ENCODE measurements at places on chromosomes 11 and 22. TPM values are rescaled to one million over a fixed set of nuclear protein-coding genes. Genes with fewer than 3 reads are reported as not detected.

FAM180B gene
- 0.41 TPM for total RNA-seq

SLC6A5 gene
- not detected for total RNA-seq

CBX7 gene
- 166 TPM for total RNA-seq

DNA sequence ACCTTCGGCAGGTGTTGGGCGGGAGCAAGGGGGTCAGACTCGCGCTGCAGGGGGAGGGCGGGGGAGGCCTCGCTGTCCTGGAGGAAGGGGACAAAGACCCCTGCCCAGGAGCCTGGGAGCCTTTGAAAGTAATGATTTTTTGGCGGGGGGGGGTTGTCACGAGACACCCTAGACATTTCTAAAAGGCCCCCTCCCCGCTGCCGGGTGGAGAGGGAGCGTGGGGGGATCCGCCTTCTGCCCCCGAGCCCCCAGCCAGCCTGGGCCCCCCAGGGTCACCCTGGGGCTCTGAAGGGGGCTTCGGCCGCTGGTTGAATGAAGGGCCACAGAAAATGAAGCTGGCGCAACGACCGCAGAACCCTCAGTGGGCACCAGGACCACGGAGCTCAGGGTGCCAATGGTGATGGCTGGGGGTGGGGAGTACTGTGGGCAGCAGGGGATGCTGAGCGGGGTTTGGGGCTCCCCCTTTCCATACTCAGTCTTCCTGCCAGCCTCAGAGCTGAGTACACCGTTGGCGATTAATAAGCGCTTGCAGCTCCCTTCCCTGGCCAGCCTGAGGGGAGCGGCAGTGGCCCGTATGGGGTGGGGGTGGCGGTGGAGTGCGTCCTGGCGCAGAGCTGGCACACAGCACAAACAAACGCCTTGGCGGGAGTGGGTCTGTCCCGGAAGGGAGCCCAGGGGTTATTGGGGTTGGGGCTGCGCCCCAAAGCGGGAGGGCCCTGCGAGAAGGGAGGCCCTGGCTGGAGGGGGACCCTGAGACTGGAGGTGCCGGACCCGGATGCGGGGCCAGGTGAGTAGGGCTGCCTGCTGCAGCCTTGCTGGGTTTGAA is 1.2 kb upstream of the DUSP8 start:
- DNase-seq, result peak; percentile 74

GRCh38 chr11:11701070-11701469 is 79.3 kb upstream of the GALNT18 start:
- no peak for DNase-seq

- no peak for DNase-seq
These were observed 1.5 kb downstream of the SHANK3 start for GRCh38 chr22:50674130-50674500.

DNA sequence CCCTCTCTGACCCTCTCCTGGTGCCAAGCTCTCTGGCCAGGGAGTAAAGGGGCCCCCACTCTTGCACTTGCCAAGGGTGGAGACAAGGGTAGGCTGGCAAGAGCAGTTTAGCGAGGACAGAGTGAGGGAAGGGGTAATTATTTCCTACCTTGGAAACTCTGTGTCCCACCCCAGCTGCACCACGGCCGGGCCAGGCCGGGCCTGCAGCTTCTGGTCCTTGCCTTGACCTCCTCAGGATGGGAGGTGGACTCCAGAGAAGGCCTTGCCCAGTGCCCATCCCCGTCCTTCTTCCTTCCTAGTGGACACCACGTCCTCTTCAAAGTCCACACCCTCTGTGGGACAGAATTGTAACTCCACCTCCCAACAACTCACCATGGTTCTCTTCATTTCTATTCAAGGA is 18.4 kb upstream of the OSBPL5 start:
- no peak for DNase-seq
